NCI-H82 (cell line): ENCODE measurements at places on chromosomes 1 and 21.

GRCh38 chr1:211648980-211649934, 26.2 kb downstream of the NEK2 start:
- DNase-seq, result no peak

- no peak for DNase-seq
Measured at GRCh38 chr1:36908096-36908495, 126.2 kb downstream of the GRIK3 start.

GRCh38 chr1:146036965-146037646, 15.6 kb upstream of the HJV start:
- peak; percentile 96 for DNase-seq

GRCh38 chr1:169731446-169731845, 2.4 kb downstream of the SELE start:
- DNase-seq, result no peak

DNA sequence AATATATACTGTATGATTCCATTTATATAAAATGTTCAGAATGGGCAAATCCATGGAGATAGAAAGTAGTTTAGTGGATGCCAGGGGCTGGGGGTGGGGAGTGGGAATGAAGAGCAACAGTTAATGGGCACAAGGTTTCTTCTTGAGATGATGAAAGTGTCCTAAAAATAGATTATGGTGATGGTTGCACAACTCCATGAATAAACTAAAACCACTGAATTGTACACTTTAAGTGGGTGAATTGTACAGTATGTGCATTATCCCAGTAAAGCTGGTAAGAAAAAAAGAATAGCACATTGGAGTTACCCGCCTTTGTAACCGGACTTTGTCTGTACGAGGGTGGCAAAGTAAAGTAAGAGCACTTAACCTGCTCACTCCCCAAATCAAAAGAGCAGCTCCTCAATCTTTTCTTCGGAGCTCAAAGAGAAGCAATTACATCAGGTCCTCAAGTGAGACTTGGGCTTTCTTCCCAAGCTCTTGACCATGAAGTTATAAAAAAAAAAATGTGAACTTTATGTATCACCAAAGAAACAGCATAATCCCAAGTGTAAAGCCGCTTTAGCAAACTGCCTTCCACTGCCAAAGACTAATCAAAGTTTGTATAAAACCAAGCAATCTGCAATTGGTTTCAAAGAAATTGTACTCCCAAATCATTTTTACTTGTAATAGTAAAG, 32.1 kb downstream of the ALDH9A1 start:
- DNase-seq, result no peak

DNA sequence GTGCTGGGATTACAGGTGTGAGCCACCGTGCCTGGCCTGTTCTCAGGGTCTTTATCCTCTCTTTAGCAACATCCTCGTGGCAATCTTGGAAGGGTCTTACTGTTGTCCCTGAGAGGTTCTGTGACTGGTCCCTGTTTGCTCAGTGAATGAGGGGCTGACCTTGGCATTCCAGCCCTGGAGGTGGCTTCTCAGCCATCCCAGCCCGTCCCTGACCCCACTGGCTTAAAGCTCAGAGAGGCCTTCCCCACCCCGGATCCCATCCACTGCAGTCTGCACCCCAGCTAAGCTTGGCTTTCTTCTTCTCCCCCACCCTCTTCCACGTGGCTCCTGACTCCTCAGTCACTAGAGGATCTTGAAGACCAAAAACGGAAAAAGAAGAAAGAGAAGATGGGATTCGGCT, 88.3 kb upstream of the TMEM51 start:
- no peak for DNase-seq

- DNase-seq, result peak; percentile 88
Measured at GRCh38 chr1:27655151-27655937, 16.6 kb downstream of the IFI6 start.

DNA sequence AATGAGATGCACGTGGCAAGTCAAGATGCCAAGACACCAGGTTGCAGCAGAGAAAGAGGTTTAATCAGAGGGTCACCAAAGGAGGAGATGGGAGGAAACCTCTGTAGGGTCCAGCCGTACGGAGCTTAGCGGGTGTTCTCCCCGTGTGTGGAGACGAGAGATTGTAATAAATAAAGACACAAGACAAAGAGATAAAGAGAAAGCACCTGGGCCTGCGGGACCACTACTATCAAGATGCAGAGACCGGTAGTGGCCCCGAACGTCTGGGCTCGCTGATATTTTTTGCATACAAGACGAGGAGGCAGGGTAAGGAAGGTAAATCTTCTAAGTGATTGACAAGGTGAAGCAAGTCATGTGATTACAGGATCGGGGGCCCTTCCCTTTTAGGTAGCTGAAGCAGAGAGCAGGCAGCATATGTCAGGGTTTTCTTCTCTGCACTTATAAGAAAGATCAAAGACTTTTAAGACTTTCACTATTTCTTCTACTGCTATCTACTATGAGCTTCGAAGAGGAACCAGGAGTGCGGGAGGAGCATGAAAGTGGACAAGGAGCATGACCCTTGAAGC, 41.2 kb upstream of the TDRD10 start:
- no peak for DNase-seq

DNA sequence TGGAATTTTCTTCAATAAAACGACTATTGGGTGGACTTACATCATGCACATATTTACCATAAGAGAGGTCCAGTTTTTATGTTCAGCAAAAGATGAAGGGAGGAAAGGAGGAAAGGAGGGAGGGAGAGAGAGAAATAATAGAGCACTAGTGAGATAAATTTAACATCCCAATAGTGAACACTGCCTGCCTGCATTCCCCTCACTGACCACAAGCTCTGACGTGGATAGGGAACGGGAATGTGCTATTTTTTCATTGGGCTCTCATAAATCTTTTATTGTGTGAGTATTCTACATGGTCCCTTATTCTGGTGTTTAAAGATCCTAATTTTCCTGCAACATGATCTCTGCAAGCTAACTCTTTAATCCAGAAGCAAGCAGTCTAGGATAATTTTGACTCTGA, 82.1 kb downstream of the TTC3 start:
- DNase-seq, result no peak

DNA sequence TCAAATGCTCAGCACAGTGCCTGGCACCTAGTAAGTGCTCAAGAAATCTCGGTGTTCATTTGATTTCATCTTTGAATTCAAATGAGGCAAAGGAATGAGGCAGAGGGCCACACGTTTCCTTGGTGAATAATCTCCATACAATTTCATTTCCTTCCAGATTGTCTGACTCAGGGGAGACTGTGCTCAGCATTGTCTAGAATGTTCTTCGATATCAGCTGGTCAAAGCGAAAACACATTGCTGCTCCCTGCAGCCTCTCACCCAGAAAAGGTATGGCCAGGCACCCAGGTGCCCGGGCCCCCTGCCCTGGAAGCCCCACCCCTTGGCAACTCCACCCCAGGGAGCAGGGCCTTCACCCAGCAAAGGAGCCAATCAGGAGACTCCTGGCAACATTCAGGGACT, 55.8 kb downstream of the FBXO2 start:
- DNase-seq, result no peak
